Stimulated activated CD8-positive, alpha-beta memory T cell treated with anti-CD3 and anti-CD28 coated beads, Interleukin-2, amount 100 ng/mL, for 48 hours (primary cell): ENCODE measurements at places on chromosomes 6 and 20.

- no peak for DNase-seq
These were observed 3.4 kb downstream of the TXNDC5 start for GRCh38 chr6:7907159-7907558.

GRCh38 chr6:129497481-129498441 is 212.2 kb downstream of the ARHGAP18 start:
- DNase-seq = no peak

GRCh38 chr6:13847326-13848050 is 33.1 kb upstream of the MCUR1 start:
- DNase-seq = no peak

DNA sequence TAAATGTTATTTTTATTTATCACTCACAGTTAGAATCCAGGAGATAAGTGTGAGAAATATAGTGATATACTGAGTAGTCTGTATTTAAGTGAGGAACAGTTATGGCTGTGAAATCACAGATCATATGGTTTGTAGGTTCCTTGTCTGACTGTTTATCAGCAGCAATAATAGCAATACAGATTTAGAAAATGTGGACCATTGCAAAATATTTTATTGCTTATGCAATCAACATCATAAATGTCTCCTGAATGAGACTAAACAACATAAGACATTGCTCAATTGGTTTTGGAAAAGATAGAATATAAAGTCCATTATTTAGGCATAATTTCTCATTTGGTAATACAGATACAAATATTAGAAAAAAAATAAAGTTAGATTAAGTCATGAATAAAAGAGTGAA is 43.7 kb downstream of the CCDC170 start:
- DNase-seq = no peak
